Activated T-helper 17 cell treated with anti-CD3 and anti-CD28 coated beads, Interleukin-2, amount 50 U/mL, for 72 hours (primary cell): ENCODE measurements at places on chromosomes 7 and 10. TPM values are rescaled to one million over a fixed set of nuclear protein-coding genes. Genes with fewer than 3 reads are reported as not detected.

Gene GOLGA7B
- total RNA-seq = 8.2 TPM

Gene ANKRD30A
- not detected for total RNA-seq

Gene HKDC1
- 0.19 TPM for total RNA-seq

Gene LRRC18
- not detected for total RNA-seq

Gene CPA4
- total RNA-seq = 0.22 TPM

Gene AKR1C8
- total RNA-seq = 0.26 TPM

Gene GNG11
- total RNA-seq = not detected

Gene PON1
- total RNA-seq = not detected

Gene DHX32
- 28.4 TPM for total RNA-seq
